ENCODE measurements at places on chromosomes 6 and 20.

DNA sequence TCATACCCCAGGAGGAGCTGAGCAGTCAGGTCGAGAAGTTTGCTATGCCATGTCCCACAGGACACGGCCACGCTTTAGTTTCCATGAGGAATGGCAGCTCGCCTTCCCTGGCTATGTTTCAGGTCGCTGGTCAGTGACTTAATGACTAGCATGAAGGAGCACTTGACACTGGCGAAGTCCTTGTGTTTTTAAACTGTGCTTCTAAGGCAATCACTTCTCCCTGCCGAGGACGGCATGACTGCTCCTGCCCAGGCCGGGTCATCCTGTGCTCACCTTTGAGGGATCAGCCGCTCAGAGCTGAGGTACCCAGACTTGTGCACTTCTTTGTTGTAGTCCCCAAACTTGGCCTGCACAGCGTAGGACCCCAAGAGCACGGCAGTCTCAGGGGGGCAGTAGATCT is 34.1 kb downstream of the EZR start:
- no peak for DNase-seq

GRCh38 chr6:56837322-56837894 is 117.5 kb upstream of the BEND6 start:
- no peak for DNase-seq

DNA sequence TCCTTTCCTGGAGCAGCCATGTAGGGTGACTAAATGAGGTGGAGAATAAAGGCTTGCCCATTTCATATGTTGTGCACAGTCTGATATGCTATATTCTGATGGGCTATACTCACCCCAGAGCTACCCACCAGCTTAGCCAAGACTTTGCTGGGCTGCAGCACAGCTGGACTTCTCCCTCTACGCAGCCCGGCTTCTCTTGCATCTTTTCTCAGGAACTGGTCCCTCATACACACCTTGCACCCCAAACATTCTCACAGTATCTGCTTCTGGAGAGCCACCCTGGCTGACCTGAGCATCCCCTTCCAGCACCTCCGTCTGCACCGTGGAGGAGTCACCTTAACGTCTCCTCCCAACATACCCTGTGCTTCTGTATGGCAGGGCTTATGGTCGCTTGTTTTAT is 150.8 kb upstream of the PMEPA1 start:
- DNase-seq, result no peak

- no peak for DNase-seq
Observed at GRCh38 chr6:128763599-128764300, 119.2 kb upstream of the LAMA2 start.

DNA sequence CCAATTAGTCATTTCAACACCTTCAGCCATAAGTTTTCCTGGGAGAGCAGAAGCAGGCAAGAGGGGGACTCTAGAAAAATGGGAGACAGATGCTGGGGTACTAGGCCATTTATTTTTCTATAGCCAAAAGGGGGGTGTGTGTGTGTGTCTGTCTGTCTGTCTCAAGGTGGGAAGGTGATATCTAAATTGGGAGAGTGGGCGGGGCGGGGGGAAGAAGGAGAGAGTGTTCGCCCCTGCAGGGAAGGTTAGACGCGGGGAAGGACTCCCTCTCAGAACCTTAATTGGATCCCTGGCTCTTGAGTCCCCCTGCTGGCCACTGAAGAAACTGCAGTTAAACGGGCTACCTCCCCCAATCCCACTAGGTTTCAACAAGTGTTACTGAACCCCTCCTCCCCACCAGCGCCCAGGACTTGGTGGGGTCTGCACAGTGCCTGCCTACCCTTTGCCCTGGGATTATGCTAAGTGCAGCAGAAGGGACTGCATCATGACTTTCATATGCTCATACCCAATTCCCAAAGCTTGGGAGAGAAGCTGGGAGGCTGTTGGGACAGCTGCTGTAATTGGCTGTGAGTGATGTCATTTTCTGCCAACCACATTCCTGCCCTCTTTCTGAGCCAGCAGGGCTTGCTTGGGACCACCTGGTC is 45.8 kb downstream of the FOXP4 start:
- peak; percentile 87 for DNase-seq

GRCh38 chr6:155256122-155256795 is 7.6 kb upstream of the CLDN20 start:
- no peak for DNase-seq

DNA sequence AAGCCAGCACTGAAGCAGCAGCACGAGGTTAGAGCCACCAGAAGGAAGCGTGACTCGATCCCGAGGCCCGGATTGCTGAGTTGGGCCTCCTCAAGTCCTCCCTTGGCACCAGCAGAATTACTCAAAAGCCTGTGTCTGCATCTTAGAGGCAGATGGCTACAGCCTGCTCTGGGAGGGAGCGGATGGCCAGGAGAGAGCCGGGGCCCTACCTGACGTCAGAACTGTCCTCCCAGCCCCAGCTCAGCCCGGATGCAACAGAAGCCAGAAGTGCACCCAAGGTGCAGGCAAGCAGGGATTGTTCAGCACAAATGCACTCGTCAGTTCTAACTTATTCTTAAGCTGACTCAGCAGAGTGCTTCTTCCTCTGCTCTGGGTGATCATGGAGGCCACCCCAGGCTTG is 155.5 kb upstream of the RPS6KA2 start:
- no peak for DNase-seq

- no peak for DNase-seq
Observed at GRCh38 chr6:13474787-13475186, 12.6 kb downstream of the GFOD1 start.

- peak; percentile 45 for DNase-seq
Observed at GRCh38 chr6:131029626-131030297, 33.3 kb downstream of the EPB41L2 start.

DNA sequence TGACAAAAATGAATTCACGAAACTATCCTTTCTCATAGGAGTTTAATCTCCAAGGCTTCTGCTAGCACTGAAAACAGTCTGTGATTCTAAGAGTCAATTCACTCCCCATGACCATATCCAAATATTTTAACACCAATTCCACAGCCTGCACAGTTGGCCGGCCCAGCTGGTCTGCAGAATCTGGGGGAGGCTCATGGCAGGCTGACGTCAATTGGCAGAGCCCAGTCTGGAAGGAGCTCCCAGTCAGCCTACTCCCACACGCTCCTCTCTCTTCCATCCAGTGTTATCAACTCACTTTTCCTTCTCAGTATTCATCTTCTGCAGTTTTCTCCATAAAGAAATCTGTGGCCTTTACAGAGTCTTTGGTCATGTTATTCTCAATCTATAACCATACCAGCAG is 111.0 kb downstream of the TBXT start:
- DNase-seq, result peak; percentile 10

GRCh38 chr6:45419571-45420082 is 41.9 kb upstream of the SUPT3H start:
- no peak for DNase-seq

DNA sequence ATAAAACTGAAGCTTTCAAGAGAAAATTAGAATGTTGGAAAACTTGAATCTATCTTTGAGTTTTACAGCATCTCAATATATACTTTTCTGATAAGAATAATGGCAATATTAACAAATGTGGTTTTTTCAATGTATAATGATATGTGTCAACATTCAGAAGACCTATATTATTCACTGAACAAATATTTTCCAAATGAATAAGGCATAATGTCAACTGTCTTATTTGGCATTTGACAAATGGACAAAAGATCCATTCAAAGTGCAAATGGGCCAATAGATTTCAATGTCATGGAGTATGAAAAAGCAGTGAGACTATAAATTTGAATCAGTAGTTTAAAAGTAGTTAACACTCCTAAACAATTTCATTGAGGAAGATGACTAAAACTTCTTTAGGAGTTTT is 20.9 kb downstream of the LMBRD1 start:
- DNase-seq, result no peak

GRCh38 chr20:59776626-59777330 is 156.7 kb downstream of the SYCP2 start:
- DNase-seq, result no peak

DNA sequence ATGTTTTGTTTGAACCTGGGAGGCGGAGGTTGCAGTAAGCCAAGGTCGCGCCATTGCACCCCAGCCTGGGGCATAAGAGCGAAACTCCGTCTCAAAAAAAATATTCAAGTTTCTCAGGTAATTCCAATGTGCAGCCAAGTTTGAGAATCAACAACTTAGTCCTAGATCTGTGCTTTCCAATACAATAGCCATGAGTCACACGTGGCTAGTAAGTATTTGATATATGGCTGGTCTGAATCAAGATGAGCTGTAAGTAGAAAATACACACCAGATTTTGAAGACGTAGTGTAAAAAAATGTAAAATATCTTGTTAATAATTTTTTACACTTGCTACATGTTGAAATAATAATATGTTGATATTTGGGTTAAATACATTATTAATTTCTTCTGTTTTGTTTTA is 35.0 kb upstream of the BTBD3 start:
- no peak for DNase-seq

GRCh38 chr6:452301-453067 is 60.9 kb downstream of the IRF4 start:
- DNase-seq, result peak; percentile 50

GRCh38 chr20:50837532-50838321 is 42.9 kb downstream of the BCAS4 start:
- DNase-seq, result peak; percentile 90

DNA sequence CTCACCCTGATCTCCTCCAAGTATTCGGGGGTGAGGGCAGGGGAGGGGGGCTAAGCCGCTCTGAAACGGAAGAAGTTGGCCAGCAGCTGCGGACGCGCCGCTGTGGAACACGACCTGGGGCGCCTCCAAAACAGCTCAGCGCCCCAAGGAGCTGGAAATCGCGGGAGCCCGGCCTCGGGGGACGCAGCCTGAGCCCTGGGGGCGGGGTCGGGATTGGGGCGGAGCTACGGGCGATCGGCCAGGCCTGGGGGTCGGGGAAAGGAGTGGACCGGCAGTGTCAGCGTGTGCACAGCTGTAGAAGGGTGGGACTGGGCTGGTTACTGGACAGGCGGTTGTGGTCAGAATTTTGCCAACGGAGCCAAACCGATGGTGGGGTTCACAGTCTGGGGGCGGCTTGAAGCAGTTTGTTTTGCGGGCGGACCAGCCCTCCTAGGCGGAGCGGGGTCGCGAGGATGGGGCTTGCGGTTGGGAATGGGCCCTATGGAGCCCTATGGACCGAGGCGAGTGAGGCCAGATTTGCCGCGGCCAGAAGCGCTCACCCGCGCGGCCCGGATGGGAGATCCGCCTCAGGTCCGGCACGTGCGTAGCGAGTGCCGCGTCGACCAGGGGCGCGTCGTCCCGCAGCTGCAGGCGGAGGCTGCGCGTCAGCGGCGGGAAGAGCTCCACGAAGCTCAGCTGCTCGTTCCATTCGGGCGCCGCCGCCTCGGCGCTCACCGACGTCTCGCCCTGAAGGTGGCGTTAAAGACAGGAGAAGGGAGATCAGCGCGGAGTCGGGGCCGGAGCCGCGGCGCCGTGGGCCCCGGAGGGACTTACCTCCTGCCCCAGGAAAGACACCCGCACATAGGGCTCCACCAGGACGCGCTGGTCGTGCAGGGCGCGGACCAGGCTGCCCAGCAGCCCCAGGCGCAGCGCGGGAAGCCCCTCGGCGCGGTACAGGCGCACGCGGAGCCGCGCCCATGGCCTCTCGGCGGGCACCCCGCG is 14.3 kb upstream of the SPAG4 start:
- DNase-seq, result peak; percentile 65

DNA sequence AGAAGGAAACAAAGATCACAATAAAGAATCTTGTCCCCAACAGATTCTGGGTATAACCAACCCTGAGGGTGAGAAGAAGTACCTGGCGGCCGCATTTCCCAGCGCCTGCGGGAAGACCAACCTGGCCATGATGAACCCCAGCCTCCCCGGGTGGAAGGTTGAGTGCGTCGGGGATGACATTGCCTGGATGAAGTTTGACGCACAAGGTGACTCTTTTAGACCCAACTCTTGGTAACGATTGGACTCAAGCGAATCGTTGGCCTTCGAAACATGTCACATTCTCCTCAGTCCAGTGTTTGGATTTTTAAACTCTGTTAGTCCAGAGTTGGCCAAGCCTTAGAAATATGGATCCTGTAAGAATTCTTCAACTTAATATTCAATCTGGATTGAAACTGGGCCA is 2.6 kb downstream of the PCK1 start:
- DNase-seq, result no peak

GRCh38 chr6:45710304-45710821 is 305.3 kb downstream of the CLIC5 start:
- DNase-seq, result no peak

DNA sequence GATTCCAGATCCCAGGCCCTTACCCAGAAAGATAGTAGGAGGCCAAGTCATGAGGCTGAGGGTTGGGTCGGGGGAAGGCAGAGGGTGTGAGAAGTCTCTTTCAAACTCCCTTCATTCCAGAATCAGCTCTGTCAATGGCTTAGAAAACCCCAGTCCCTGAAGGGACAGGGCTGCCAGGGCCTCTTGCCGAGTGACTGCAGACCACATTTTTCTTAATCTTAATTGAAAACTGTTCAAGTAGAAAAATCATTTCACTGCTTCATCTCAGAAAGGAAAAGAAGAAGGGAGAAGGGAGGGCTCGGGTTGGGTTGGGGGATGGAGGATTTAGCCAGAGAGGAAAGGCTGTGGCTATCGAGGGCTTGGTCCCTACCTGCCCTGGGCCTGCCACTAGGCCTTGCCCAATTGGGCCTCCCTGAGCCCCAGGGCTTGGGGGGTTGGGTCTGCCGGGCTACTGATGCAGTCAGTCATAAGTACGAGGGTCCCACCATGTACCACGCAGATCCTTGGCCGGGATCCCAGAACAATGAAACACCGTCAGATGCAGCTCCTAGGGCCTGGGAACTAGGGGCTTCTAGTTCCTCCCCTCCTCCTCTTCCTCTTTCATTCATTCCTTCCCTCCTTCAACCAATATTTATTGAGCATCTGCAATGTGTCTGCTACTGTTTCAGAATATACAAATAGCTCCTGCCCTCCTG is 44.0 kb upstream of the CTNNBL1 start:
- no peak for DNase-seq

GRCh38 chr20:840858-841567 is 7.5 kb downstream of the FAM110A start:
- no peak for DNase-seq

DNA sequence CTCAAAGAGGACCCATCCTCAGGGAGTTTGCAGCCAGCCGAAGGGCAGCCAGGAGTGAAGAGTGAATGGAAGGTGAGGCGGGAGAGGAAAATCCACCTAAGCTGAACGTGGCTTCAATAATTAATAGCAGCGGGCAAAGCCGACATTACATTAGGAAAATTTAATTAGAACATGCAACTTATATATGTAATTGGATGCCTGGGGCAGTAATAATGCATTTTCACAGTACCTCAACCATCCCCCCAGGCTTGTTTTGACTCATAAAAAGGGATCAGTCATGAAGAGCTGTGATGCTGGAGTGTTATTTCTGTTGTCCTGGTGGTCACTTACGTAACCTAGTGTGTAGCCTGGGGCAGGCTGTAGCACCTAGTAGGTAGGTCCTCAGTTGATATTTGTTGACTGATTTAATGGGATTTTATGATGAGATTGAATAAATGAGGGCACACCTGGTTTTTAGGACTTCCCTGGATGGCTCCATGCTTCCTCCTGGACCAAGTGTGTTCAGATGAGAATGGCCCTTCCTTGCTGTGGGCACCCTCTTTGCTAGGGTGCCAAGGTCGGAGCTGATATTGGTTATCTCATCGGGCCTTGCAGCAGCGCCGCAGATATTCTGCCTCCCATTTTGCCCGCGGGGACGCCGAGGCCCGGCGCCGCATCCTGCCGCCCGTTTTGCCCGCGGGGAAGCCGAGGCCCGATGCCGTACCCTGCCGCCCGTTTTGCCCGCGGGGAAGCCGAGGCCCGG is 128.8 kb downstream of the CDH26 start:
- DNase-seq, result no peak
